NCI-H1436 (cell line): ENCODE measurements at places on chromosomes 12 and 14.
A peak's percentile ranks its signal among the peaks of the same experiment; 100 is the strongest.

DNA sequence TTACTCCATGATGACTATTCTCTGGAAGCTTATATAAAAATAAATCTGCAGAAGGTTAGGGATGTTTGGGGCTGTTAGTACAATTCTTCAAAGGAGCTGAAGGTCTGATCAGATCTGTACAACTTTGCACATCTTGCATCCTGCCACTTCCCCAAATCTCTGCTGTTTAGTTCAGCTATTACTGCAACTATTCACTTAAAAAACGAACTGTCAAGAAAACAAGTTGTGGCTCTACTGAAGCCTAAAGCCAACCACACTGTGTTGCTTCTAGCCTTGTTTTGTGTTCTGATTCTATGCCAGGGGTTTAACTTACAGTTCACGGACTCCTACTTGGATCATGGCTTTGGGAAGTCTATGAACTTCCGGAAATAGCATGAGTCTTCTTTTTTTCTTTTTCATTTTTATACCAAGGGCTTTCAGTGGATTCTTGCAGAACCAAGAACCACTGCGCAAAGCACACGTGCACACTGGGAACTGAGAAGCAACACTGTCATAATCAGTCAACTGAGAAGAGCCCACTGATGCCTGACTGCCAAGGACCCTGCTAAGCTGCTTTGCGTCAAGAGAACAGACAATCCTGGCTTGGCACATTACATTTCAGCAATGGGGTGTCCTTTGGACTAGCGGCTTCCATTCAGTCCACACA is 66.3 kb upstream of the EEA1 start:
- DNase-seq = no peak

GRCh38 chr12:123040106-123040505 is 59.6 kb downstream of the ARL6IP4 start:
- DNase-seq = no peak

- no peak for DNase-seq
Observed at GRCh38 chr12:104044158-104044557, 5.8 kb downstream of the GLT8D2 start.

GRCh38 chr12:100964028-100964427 is 169.5 kb downstream of the ANO4 start:
- DNase-seq = no peak

DNA sequence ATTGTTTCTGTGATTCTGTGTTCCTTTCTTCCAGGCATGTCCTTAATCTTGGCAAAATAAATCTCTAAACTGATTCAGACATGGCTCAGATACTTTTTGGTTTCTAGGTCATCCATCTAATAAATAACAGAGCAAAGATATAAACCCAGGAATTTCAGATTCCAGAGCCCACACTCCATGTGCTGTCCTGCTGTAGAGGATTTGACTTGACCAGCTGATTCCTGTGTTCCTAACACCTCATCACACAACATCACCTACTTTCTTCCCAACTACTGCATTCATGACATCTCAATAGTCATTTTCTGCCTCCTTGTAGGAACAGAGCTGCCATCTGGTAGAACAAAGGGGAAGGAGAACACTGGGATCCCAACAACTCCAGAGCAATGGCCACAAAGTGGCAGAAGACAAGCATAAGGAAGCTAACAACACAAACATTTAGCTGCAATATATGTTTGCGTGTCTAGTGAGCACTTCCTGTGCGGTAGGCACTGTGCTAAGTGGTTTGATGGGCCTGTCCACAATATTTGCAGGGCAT is 91.9 kb upstream of the OVCH1 start:
- DNase-seq = no peak

- no peak for DNase-seq
Observed at GRCh38 chr14:61355892-61356325, 34.5 kb downstream of the PRKCH start.

DNA sequence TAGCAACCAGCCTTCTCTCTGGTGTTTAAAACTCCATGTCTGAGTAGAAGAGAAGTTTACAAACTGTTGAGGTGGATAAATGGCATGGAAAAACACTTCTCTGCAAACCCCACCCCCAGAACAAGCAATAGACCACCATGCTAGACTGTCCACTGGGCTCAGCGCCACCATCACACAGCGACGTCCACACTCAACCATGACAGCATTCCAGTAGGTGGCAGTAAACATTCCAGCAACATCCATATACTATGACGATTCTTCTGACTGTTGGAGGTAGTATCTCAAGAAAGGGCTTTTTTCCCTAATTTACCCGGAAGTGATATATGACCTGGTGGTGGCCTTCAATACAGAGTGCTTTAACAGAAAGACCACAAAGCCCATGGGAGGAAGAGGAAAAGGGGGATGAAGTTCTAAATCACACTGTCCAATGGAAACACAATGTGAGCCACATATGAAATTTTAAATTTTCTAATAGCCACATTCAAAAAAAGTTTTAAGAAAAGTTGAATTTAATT is 152.2 kb downstream of the SLC15A4 start:
- no peak for DNase-seq

DNA sequence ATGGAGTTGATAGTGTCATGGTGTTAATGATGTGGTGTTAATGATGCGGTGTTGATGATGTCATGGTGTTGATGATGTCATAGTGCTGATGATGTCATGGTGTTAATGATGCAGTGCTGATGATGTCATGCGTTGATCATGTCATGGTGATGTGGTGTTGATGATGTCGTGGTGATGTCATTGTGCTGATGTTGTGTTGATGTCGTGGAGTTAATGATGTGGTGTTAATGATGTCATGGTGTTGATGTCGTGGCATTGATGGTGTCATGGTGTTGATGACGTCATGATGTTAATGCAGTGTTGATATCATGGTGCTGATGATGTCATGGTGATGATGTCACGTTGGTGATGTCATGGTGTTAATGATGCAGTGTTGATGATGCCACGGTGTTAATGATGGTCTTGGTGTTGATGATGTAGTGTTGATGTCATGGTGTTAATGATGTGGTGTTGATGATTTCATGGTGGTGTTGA is 49.1 kb upstream of the RIMBP2 start:
- no peak for DNase-seq

- DNase-seq = no peak
Observed at GRCh38 chr12:67208281-67209067, 60.7 kb upstream of the CAND1 start.

- DNase-seq = no peak
Observed at GRCh38 chr14:104116288-104116755, 22.1 kb upstream of the KIF26A start.

- no peak for DNase-seq
Observed at GRCh38 chr12:75698052-75698451, 186.6 kb upstream of the KRR1 start.

DNA sequence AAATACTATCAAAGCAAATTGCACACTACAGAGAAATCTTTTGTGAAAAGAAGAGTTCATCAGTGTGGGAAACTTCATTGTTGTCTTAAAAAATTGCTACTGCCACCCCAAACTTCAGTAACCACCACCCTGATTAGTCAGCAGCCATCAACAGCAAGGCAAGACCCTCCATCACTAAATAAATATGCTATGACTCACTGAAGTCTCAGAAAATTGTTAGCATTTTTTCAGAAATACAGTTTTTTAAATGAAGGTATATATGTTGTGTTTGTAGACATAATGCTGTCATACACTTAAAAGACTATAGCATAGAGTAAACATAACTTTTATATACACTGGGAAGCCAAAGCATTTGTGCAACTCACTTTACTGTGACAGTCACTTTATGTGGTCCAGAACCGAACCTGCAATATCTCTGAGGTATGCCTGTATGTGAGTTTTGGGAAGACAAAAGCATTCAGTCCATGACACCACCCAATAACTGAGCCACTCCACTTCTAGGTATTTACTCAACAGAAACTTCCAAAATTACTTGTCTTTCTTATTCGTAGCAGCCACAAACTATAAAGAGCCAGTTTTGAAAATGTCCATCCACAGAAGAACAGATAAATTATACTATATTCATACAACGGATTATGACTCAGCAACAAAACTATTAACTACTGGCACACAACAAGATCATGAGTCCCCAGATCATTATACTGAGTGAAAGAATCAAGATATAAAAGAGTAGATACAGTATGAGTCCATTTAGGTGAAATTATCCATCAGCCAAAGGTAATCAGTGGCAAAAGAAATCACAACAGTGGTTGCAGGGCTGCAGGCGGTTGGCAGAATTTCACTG is 649.6 kb downstream of the BCL11B start:
- DNase-seq = no peak

DNA sequence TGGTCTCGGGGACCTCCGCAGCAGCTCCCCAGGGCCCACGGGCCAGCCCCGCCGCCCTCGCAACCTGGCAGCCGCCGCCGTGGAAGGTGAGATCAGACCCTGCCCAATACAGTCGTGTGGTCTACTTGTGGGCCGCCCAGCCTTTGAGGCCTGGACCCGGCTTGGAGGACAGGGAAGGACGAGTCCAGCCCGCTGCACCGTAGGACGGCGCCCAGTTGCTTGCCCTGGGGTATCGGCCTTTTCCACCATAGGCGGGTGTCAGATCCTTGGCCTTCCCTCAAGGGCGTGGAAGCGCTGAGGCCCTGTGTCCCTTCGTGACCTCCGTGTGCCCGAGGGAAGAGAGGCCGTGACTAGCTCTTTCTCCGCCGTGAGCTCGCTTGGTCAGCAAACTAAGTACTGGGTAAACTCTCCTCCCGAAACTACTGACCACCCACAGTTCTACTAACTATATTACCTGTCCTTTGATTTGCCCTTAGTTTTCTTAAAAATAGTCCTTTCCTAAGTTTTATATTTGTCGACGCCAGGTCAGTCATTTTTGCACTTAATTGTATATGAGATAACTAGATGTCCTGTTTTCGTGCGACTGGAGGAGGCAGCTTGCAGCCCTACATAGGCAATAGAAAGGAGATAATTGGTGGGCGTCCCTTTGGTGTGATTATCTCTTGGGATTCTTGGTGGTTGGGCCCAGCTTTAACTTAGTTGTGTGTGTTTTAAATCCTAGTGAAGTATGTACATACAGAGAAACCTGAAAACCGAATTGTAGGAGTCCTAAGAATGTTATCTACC is 757 bp downstream of the SLC25A3 start:
- DNase-seq = peak; percentile 6

DNA sequence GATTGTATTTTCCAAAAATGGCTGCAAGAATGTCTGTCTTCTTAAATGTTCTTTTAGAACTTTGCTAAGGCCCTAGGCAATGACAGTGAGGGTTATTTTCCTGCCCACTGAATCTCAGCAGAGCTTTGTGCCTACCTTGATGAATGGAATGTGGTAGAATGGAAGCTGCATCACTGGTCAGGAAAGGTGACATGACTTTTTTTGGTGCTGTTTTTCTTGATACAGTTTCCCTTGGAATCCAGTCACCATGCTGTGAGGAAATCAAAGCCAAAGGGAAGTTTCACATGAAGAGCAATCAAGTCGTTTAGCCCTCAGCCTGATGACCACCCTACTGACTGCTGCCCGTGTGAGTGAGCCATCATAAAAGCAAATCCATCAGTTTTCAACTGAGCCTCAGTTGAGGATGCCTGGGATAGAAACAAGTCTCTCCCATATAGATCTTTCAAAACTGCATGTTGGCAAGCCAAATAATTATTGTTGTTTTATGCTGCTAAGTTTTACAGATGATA is 886.0 kb upstream of the FBXO33 start:
- DNase-seq = no peak

DNA sequence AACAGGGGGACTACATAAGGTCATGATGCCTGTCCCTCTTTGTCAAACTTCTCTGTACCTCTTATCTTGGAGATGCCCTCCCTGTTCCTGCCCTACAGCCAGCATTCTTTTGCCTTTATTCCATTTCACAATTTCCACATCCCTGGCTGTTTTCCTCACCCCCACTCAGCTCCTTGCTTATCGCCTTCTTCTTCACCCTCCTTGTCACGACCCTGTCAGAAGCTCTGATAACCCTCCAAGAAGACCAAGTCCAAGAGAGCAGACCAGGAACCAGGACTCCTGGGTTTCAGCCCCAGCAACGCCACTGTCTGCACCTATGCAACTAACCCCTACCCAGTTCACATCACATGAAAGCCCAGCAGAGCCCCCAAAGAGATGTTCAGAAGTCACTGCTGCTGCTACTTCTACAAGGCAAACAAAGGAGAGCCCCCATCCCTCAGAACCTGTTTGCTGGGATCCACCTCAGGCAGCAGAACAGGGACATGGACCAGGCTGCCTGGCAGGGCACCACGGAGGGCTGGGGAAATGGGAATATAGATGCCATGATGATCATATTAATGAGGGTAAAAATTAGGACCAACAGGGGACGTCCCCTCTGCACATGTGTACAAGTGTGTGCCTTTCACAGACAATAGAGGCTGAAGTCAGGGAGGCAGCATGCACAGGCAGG is 92.8 kb downstream of the SINHCAF start:
- DNase-seq = no peak

GRCh38 chr12:48775299-48775698 is 13.6 kb downstream of the ADCY6 start:
- no peak for DNase-seq

- DNase-seq = no peak
Observed at GRCh38 chr12:42884116-42884515, 294.6 kb upstream of the PRICKLE1 start.

GRCh38 chr12:67759829-67760228 is 111.3 kb downstream of the DYRK2 start:
- DNase-seq = no peak

DNA sequence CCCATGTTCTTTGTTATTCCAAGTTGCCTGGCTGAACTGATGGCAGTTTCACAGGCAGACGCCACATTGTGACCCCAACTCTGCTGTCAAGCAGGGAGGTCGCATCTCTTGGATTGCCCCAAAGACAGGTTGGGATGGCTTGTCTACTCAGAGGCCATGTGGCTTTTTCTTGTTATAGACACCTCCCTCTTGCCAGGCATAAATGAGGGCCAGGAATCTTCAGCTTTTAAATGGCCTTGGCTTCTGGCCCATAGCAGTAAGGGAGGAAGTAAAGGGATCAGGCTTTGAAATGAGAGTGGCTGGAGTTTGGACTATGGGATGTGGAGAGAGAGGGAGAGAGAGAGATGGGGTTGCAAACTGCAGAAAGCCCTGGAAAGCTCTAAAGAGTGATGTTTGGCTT is 215.0 kb downstream of the TBX5 start:
- DNase-seq = no peak

GRCh38 chr12:28709986-28710685 is 438.9 kb upstream of the FAR2 start:
- no peak for DNase-seq

DNA sequence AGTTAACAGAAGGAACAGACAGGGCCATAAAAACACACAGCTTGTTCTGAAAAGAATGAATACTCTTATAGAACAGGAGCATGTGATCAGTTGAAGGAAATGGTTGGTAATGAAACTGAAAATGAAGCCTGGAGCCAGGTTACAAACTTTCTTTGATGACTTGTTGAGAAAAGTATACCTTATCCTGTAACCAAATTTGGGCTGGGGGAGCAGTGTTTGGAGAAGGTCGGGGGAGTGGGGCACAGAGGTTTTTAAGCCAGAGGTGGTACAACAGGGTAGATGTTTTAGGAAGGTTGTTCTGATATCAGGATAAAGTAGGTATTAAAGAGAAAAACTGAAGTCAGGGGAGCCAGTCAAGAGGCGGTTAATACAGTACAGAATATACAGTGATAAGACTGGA is 8.2 kb downstream of the GOLT1B start:
- DNase-seq = no peak

GRCh38 chr14:62329427-62329826 is 567.2 kb downstream of the SNAPC1 start:
- DNase-seq = no peak

- DNase-seq = no peak
Observed at GRCh38 chr12:87921621-87922020, 107.6 kb downstream of the C12orf50 start.
